ENCODE measurements at places on chromosomes 11 and 22.

DNA sequence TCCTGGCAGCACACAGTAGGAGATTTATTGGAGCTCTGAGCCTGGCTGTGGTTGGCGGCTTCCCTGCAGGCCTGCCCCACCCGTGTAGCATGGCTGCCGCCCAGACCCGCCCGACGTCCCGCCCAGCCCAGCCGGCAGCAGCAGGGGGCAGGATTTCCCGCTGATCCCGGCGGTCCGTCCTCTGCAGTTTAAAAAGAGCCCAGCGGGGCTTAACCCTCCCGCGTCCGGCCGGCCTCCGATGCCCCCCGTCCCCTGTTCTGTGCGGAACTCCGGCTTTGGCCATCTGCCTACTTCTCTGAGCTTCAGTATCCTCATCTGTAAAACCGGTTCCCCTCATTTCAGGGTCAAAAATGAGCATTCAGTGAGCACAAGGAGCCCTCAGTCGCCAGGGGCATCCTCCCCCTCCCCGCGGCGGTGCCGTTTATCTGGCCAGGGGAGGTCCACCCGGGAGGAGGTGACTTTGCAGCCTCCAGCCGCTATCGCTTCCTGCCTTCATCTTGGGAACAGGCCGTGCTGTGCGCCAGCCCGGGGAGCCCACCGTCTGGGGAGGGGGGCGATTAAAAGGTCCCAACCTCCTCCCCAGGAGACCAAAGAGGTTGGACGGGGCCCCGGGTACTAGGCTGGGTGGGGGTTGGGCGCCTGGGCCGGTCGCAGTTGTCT lies at the start of gene GAS2L1:
TSS of gene GAS2L1 (plus strand) at position 476 of the 660 bp plus-strand sequence. CDS start 1,456 bp downstream, outside the sequence.
- peak; percentile 92 for DNase-seq

GRCh38 chr22:45896153-45896951 lies 80.6 kb downstream of the WNT7B start:
- DNase-seq, result no peak

DNA sequence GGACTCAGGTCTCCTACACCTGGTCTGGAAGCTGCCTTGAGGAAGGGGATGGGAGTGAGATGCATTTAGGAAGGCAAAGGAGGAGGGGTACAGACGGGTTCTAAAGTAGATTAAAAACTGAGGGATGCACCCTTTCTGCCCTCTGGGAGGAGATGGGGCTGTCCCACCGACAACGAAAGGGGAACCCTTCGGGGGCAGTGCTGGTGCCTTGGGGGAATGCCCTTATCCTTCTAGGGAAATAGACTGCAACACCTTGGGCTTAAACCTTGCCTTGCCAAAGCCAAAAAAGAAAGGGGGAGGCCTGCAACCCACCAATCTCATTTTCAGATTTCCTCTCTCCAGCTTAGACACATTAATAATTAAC lies 89.8 kb downstream of the PLEKHA7 start:
- no peak for DNase-seq

DNA sequence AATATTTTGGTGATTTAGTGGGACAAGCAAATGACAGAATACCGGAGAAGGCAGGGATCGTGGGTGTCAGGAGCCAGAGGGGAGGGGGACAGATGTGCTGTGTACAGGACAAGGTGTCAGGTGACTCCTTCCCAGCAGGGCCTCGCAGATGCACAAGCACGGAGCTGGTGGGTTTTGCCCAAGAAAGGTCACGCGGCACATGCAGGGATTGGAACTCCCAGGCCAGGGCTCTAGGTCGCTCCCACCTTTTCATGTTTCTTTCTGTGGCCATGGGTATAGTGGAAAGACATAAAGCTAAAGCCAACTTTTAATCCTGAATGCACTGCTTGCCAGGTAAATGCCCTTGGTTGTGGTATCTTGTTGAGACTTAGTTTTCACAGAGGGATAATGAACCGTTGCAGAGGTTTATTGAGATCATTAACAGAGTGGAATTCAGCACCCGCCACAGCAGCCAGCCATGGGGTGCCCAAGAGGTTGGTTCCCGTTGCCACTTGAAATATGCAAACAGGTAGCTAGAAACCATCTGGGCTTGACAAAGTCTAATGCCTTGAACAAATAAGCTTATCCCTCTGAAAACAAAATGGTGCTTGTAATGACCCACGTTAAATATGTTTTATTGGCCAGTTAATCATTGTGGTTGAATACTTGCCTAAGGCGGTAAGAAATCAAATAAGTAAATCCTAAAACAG lies 10.1 kb downstream of the C22orf23 start:
- DNase-seq, result no peak

Data from suprapubic skin (tissue), 4 donors.